Coronary artery (tissue), 2 donors: ENCODE measurements at places on chromosomes 11 and 22.
A peak's percentile ranks its signal among the peaks of the same experiment; 100 is the strongest.

DNA sequence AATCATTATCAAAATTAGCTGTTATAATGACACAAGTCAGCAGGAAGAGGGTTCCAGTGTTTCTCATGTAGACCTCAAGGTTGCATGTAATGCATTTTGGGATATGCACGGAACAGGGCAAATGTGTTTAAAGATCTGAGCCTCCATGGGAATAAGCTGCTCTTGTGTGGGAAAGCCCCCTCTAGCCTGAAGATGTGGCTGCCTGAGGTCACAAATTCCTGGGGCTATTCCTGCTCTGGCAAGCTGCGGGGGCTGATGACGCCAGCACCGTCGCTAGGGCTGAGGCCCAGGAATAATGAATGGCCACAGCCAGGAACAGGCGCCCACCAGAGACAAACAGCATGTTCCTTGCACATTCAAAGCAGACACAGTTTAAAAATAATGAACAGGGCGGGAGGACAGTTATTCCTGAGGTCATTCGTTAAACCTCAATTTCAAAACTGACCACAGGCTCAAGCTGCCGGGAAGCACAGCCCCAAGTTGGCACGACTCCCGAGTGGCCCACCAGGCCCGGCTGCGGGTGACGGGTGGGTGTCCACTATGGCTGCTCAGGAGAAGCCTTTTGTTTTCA is 11.7 kb downstream of the OSBPL5 start:
- peak; percentile 94 for DNase-seq

- no peak for DNase-seq
Observed at GRCh38 chr22:17966403-17966717, 58.0 kb downstream of the MICAL3 start.

GRCh38 chr22:28815111-28815510 is 14.7 kb upstream of the XBP1 start:
- DNase-seq: no peak

- no peak for DNase-seq
Observed at GRCh38 chr11:47869544-47870393, 21.6 kb upstream of the NUP160 start.

GRCh38 chr11:69567951-69568808 is 72.8 kb upstream of the CCND1 start:
- peak; percentile 55 for DNase-seq

GRCh38 chr22:28034760-28035401 is 115.8 kb upstream of the PITPNB start:
- peak; percentile 83 for DNase-seq

- DNase-seq: no peak
Observed at GRCh38 chr11:10746871-10747270, 4.2 kb upstream of the CTR9 start.

GRCh38 chr11:1729692-1730011 is 20.7 kb downstream of the IFITM10 start:
- no peak for DNase-seq

GRCh38 chr11:2085251-2086066 is 53.7 kb downstream of the IGF2 start:
- DNase-seq: no peak

- no peak for DNase-seq
Observed at GRCh38 chr22:29122041-29122440, 49.2 kb downstream of the KREMEN1 start.

DNA sequence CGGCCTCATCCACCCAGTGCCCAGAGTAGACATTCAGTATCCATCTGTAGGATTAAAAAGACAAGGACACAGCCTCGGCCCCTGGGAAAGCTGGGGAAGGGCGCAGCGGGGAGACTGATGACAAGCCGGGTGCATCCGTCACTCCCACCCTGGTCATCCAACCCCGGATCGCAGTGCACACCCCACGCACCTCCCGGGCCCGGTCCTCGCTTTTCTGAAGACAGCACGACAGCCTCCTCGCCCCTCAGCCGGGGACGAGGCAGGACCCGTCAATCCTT is 1.1 kb downstream of the FCHSD2 start:
- DNase-seq: no peak

- no peak for DNase-seq
Observed at GRCh38 chr11:105392556-105392955, 217.3 kb upstream of the GRIA4 start.

- DNase-seq: no peak
Observed at GRCh38 chr11:80586464-80586863, 1145.6 kb upstream of the TENM4 start.

GRCh38 chr11:17529844-17530185 is 14.4 kb downstream of the USH1C start:
- DNase-seq: no peak

- DNase-seq: no peak
Observed at GRCh38 chr11:68113986-68114385, 7.2 kb downstream of the CHKA start.

DNA sequence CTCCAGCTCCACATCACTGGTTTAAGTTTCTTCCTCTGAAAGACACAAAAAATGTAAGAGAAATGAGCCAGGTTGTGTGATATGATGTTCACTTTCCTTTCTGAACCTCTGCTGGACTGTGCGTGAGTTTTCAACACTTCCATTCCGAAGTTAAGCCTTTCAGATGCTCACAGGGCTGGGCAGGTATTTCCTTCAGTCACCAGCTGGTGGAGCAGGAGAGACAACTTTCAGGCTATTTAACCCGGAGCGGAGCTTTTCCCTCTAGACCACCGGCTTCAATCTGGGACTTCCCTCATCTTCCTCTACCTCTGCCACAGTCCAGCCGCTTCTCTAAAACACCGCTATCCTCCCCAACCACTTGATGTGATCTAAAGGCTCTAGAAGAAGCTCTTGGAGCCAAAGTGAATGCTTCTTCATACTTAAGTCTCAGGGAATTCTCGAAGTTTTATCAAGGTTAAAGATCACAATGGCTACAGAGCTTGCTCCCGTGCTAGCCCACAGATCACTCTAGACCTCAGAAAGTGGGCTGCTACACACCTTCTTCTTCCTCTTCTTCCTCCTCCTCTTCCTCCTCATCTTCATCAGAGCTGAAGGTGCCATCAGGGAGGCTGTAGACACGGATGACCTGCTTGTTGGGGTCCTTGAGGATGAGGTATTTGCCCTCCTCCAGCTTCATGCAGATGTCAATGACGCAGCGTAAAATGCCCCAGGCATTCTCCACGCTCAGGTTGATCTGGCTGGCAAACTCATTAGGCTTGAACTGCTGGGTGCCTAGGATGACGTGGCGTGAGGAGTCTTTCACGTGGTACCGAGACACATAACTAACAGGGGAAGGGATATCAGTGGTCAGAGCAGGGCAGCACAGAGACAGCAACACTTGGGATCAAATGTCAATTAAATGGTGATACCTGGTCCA is 4.4 kb upstream of the FOXRED2 start:
- DNase-seq: no peak

DNA sequence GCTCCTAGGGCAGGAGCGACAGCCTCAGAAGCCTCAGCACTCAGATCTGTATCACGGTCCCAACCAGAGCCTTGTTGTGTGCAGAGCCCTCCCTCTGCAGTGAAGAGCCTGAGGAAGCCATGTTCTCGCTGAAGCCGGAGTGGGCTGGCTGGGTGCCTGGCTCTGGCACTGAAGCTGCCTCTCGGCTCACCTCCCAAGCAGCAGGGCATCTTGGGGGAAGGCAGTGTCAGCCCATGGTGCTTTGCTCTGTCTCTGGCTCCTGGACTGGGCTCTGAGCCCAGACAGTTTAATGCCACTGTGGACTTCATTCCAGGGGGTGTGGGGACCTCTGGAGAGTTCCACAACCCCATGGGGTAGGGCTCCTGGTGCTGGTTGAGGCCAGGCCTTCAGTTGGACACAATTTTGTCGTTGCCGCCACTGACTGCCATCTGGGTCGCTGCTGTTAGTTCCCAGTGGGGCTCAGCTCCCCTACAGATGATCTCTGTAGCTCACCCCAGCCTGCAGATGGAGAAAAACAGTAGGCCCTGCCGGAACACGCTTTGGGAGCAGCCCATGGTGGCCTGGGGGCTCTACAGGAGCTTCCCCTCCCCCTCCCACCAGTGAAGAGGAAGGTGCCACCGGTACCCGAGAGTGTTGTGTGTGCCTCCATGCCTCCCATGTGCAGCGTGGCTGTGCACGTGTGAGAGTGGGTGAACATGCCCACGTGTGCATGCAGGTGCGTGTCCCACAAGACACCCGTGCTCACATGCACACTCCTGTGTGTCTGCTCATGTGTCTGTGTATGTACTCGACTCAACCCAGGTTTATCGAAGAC is 86.5 kb upstream of the B3GAT1 start:
- DNase-seq: no peak

DNA sequence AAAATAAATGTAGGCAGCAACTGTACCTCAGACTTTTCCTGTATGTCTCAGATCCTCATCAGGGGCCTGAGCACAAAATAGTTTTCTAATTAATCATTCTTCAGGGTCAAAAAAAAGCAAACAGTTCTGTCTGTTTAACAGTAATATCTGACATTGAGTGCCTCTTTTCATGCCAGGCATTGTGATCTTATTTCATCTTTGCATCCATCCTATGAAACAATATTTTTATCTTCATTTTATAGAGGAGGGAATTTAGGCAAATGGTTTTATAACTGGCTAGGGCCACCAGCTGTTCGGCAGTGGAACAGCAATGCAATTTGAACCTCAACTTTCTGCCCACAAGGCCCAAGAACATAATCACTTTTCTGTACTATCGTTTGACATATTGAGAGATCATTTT is 145.6 kb downstream of the WNT7B start:
- no peak for DNase-seq

DNA sequence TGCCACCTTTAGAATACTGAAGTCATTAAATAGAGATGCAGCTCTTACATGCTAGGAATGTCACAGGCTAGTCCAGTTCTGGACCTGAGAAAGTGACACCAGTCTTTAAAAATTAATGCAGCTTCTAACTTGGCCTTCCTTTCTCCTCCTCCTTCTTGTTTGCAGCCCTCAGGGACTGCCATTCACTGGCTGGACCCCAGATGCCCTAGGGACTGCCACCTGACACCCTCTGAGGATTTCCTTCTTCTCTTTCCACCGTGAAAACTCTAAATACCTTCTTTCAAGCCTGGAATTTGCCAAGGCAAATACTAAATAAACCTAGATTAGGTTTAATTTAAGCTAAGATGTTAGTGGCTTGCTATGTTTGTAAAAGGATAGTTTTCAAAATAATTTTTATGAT is 78.4 kb downstream of the MUC15 start:
- no peak for DNase-seq

GRCh38 chr22:19566279-19567156 is 42.3 kb upstream of the CLDN5 start:
- no peak for DNase-seq

GRCh38 chr11:65277631-65278277 is 16.0 kb downstream of the POLA2 start:
- no peak for DNase-seq

DNA sequence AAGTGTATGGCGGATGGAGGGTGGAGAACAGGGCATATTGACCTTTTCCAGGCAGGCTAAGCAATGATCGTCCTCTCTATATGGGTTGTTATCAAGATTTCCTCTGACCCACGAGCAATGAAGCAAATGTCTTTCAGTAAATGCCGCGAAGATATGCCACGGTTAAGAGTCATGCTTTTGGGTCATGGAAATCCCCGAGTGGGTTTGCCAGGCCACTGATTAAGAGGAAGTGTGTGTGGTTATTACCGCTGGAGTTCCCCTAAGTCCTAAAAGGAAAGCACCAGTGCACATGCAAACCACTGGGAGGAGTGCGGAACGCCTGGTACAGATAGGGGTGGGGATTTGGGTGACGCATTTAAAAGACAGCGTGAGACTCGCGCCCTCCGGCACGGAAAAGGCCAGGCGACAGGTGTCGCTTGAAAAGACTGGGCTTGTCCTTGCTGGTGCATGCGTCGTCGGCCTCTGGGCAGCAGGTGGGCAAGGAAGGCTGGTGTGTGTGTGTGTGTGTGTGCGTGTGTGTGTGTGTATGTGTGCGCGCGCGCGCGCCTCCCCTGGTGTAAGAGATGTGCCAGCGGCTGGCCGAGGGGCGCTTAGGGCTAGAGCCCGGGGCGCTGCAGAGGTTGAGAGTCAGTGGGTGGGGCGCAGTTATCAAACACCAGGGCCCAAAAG is at the start of gene BIRC3:
Gene BIRC3, plus strand, starts transcription at position 386 of the 669 bp plus-strand sequence. CDS start 7,026 bp downstream, outside the sequence.
- DNase-seq: peak; percentile 88

DNA sequence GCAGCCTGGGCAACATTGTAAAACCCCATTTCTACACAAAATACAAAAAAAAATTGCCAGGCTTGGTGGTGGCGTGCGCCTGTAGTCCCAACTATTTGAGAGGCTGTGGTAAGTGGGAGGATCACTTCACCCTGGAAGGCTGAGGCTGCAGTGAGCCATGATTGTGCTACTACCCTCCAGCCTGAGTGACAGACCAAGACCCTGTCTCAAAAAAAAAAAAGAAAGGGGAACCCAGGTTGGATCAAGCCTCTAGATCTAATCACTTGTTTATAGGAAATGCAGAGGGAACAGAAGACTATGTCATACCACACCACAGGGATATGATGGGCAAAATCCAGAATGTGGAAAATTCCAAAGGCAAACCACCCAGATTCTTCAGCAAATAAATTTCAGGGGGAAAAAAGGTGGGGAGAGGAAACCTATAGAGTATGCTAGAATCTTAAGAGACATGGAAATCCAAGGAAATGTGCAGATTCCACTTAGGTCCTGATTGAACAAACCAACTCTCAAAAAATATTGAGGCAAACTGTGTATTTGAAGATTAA is 16.5 kb upstream of the MALAT1 start:
- no peak for DNase-seq

DNA sequence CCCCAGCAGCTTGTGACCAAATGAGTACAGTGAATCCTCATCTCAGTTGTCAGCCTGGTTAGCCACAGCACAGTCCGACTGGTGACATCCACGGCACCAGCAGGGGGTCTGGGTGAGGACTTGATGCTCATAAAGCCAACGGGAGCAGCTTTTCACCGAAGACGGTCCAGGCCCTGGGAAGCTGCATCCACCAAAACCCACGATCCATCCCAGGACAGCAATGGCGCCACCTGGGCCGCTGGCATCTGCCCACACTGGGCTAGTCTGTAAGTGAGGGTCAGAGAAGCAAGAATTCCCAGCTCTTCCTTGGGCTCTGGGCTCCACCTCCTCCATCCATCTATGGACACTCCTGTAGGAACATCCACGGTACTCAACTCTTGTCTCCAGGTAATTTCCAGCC is 25.1 kb upstream of the FXYD6 start:
- no peak for DNase-seq

GRCh38 chr11:369336-370018 is at the start of gene B4GALNT4:
Gene B4GALNT4, plus strand, starts transcription at chr11:369499. Its CDS starts 305 bp downstream, at chr11:369804.
- DNase-seq: no peak
